ENCODE measurements at places on chromosomes 1 and 21.
A peak's percentile ranks its signal among the peaks of the same experiment; 100 is the strongest.

- no peak for DNase-seq
Measured at GRCh38 chr21:41564871-41565274, 56.9 kb upstream of the TMPRSS2 start.

GRCh38 chr1:11752359-11753088, 9.5 kb upstream of the C1orf167 start:
- DNase-seq: no peak

DNA sequence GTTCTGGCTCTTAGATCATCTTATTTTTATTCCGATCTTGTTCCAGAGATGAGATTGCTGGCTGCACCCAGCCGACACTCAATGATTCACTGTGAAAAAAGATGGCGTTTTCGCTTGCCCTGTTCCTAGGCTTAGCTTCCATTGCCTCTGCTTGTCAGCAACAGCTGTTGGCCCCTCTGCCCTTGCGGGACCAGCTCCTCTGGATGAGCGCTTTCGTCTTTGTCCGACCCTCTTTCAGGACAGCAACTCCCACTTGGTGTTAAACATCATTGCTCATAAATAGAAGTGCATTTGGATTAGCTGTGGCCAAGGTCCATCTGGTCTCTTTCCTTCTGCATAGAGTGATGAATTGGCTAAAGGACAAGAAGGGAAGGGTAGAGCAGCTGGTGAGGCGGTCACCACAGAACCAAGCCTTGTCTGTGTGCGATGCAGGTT, 43.5 kb upstream of the SCCPDH start:
- no peak for DNase-seq

GRCh38 chr1:108575375-108575774, 15.5 kb downstream of the EEIG2 start:
- no peak for DNase-seq

GRCh38 chr1:41682845-41683625, 198.6 kb upstream of the EDN2 start:
- DNase-seq: no peak

- DNase-seq: no peak
Measured at GRCh38 chr1:112618114-112618720, 724 bp downstream of the ST7L start.

GRCh38 chr1:197781968-197782721, 6.9 kb upstream of the DENND1B start:
- DNase-seq: no peak

DNA sequence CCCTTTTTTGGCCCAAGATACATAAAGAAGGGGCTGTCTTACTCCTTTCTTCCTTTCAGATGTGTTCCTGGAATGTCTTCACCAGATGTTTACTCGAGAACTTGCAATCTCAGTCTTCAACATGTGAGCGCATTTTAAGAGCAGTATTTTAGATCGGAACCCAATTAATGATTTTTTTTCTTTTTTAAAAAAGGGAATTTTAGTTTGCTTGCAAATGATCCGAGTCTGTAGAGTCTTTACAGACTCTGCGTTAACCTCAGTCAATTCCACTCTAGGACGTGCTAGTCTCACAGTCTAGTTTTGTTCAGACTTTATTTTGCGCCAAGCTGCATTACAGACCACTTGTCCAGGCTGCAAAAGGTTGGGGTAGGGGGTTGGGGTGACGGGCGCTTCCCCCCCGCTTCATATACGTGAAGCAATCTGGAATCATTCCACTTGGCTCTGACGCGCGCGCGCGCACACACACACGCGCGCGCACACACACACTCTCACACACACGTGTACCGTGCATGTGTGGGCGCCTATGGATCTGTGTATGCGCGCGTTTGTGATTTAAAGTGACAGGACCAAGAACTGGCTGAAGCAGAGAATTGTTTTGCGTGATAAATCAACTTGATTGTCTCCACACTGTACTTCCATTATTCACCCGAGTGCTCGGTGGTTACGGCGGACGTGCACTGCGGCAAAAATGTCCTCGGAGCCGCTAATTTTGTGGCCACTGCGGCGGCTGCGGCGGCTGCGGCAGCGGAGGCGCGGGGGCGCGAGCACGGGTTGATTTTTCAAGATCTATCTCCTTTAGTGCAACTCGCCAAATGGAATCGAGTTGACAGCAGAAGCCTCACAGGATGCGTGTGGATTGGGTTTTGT, 25.6 kb upstream of the NFIA start:
- peak; percentile 82 for DNase-seq

DNA sequence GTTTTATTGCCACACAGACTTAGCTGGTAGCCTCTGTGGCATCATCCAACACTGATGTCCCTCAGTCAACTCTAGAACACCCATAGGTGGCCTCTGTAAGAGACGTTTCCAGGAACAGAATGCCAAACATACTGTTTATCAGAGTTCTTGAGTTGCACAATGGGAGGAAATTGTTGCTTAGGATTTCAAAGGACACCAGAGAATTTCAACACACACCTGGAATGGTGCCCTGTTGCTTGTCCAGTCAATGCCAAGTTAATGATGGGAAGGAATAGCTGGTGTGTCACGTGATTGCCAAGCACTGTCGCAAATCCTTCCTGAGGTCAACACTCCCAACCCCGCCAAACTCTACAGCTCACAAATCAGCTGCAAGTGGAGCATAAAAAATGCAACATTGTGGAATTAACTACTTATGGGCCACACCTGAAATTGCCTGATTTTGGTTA, 28.6 kb upstream of the DUSP23 start:
- peak; percentile 28 for DNase-seq

GRCh38 chr1:228697207-228698016, 37.9 kb upstream of the RHOU start:
- no peak for DNase-seq

- no peak for DNase-seq
Measured at GRCh38 chr1:150094734-150095265, 27.2 kb downstream of the VPS45 start.

GRCh38 chr1:54547601-54548388, at the start of gene ACOT11:
Gene ACOT11, plus strand, starts transcription at chr1:54548228. Its CDS starts 82 bp downstream, at chr1:54548310.
- no peak for DNase-seq

- no peak for DNase-seq
Measured at GRCh38 chr1:45348020-45348419, 7.8 kb upstream of the MUTYH start.

DNA sequence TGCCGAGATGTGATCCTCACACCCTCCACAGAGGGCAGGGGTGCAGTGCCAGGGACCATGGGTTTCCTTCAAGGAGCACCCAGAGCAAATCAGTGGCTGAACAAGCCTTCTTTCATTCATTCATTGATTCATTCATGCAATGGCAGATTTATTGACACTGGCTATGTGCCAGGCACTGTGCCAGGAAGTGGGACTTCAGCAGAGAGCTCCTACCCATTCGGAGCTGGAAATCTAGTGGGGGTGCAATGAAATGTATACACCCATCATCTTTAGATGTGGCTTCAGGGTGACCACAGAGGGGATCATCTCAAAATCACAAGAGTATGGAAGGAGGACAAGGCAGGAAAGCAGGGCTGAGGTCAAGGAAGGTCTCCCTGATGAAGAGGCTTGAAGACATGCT, 18.9 kb downstream of the SLC6A9 start:
- DNase-seq: no peak

DNA sequence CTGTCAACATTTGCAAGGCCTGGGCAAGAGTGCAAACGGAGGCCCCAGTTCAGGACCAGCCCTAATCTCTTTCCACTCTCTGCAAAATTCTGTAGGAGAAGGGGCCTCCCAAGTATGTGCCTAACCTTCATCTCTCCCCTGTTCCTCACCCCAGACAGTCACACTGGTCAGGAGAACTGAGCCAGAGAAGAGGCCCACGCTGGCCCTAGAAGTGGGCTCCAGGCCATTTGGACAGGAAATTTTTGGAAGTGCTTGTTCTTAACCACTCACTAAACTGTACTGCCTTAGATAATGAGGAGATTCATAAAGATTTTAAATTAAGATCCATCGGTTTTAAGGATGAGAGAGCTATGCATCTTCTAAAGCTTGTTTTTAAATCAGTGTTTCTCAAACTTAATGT, 129.7 kb upstream of the ADGRL2 start:
- DNase-seq: no peak

GRCh38 chr1:156929596-156930238, 9.3 kb downstream of the LRRC71 start:
- DNase-seq: no peak

GRCh38 chr1:28776341-28776740, 35.6 kb upstream of the OPRD1 start:
- DNase-seq: no peak

DNA sequence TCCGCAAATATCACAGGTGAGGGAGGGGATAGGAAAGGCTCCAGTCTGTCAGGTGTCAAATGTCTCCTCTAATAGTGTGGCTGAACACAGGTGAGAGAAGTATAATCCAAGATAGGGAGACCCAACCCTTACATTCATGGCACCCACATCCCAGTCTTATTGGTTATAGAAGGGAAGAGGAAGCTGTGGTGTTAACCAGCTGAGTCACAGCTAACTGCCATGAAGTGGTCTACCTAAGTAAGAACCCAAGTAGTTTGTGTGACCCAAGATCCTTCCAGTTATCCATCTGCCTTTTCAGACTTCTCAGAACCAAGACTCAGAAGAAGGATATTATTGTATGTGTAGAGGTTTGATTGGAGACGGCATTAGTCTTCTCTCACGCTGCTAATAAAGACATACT, 37.1 kb downstream of the DDAH1 start:
- no peak for DNase-seq

DNA sequence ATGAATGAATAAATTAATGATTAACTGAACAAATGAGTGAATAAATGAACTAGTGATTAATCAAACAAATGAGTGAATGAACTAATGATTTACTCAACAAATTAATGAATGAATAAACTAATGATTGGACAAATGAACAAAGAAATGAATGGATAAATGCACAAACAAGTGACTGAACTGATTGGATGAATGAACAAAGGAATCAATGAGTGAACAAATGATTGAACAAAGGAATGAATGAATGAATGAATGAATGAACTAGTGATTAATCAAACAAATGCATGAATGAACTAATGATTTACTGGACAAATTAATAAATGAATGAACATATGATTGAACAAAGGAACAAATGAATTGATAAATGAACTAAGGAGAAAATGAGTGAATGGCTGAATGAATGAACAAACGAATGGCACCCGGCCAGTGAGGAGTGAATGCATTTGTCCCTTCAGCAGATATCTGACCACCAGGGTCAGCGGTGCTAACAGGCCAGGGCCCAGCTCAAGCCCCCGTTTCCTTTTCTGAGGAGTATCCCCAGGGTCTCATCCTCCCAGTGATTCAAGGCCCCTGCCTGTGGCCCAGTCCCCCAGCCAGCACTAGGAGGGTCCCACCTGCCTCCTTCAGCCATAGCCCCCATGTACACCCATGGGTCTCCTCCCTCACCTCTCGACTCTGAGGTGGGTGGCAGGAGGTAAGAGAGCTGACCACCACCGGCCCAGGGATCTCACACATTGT, 49.9 kb downstream of the WNT9A start:
- no peak for DNase-seq

GRCh38 chr1:62613890-62614289, 16.6 kb downstream of the ANGPTL3 start:
- DNase-seq: no peak

DNA sequence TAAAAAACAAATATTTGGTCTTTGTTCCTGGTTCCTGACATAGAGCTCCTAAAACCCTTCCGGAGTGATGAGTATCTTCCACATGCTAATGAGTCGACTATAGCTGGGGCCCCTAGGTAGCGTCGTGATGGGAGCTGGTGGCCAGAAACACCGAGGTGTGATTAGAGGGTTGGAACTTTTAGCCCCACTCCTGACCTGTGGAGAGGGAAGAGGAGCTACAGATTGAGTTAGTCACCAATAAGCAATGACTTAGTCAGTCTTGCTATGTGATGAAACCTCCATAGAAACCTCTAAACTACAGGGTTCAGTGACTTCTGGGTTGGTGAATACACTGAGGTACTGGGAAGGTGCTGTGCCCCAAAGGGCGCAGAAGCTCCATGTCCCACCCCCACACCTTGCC, 30.1 kb upstream of the PLD5 start:
- no peak for DNase-seq

DNA sequence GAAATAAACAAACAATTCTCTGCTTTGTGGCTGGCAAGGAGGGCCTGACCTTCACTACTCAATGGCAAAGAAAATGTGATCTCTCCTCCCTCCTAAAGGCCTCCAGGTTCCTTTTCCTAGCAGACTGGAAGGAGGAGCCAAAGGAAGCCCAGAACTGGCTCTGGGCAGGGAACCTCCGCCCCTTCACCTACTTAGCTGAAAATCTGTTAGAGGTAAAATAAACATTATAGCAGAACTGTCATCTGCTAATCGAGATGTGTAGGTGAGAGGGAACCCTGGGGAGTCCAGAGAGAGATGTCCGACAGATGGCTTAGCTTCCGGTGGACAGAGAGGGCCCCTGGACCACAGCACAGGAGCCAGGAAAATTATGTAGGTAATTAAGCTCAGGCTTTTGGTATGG, 75.2 kb upstream of the KCNA3 start:
- no peak for DNase-seq

DNA sequence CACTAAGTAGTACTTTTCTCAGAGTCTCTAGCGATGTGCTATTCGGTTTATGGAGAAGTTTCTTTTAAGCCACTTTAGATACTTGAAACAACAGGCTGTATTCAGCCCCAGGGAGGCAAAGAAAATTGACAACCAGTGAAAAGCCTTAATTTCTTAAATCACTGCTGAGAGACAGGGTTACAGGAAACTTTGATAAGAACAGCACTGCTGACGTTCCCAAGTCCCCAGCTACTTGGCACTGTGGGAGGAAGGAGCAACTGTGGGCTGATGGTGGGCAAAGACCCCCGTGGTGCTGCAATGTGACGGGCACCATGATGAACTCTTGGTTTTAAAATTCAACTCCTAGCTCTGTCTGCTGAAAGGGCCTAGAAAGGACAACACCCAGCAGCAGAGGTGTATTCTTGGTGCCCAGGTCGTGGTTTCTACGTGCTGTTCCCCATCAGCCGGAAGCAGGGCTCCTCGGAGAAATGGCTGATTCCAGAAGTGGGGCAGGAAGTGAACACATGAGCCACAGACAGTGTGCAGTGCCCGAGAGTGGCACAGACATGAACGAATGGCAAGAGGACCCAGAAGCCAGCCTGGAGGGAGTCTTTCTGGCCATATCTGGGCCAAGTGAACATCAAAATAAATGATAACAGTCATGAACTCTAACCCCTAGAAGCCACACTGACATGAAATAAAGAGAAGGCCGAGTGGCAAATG, 5.3 kb downstream of the PTTG1IP start:
- DNase-seq: no peak

DNA sequence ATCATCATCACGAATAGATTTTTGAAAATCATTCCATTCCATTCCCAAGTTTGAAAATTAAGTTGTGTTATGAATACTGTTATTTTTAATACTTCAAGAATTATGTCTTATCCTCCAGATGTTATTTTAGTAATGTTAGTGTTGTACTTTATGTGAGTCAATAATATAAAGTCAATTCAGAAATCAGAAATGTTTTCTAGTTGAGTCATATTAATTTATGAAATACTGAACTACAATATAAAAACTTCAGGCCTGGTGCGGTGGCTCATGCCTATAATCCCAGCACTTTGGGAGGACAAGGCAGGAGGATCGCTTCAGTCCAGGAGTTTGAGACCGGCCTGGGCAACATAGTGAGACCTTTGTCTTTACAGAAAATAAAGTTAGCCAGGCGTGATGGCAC, 38.4 kb upstream of the GPR25 start:
- no peak for DNase-seq

- DNase-seq: no peak
Measured at GRCh38 chr1:64042331-64043100, 160.9 kb upstream of the UBE2U start.
